ENCODE measurements at places on chromosomes 2 and 18. TPM values are rescaled to one million over a fixed set of nuclear protein-coding genes. Genes with fewer than 3 reads are reported as not detected.
A peak's percentile ranks its signal among the peaks of the same experiment; 100 is the strongest.

KLHL14 gene
- polyA plus RNA-seq, result 14.6 TPM

DIPK1C gene
- not detected for polyA plus RNA-seq

POMC gene
- 8.8 TPM for polyA plus RNA-seq

EVX2 gene
- not detected for polyA plus RNA-seq

THSD7B gene
- 0.02 TPM for polyA plus RNA-seq

FBXO48 gene
- polyA plus RNA-seq, result 0.72 TPM

SLC40A1 gene
- 116 TPM for polyA plus RNA-seq

RGPD3 gene
- polyA plus RNA-seq, result 0.07 TPM

- DNase-seq, result no peak
Measured at GRCh38 chr2:46937471-46937901, 21.9 kb upstream of the MCFD2 start.

DNA sequence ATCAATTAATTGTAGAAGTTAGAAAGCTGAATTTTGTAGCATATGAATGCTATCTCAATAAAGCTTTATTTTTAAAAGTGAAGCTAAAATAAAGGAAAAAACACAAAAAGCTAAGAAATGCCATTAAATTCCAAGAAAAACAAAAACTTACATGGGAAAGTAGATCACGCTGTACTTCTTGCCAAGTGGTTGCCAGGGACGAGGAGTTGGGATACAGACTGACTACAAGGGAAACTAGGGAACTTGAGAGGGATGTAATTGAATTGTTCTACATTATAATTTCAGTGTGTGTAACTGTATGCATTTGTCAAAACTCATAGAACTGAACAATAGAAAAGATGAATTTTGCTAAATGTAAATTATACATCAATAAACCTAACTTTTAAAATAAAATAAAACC lies 108.1 kb downstream of the DYM start:
- DNase-seq, result no peak

DNA sequence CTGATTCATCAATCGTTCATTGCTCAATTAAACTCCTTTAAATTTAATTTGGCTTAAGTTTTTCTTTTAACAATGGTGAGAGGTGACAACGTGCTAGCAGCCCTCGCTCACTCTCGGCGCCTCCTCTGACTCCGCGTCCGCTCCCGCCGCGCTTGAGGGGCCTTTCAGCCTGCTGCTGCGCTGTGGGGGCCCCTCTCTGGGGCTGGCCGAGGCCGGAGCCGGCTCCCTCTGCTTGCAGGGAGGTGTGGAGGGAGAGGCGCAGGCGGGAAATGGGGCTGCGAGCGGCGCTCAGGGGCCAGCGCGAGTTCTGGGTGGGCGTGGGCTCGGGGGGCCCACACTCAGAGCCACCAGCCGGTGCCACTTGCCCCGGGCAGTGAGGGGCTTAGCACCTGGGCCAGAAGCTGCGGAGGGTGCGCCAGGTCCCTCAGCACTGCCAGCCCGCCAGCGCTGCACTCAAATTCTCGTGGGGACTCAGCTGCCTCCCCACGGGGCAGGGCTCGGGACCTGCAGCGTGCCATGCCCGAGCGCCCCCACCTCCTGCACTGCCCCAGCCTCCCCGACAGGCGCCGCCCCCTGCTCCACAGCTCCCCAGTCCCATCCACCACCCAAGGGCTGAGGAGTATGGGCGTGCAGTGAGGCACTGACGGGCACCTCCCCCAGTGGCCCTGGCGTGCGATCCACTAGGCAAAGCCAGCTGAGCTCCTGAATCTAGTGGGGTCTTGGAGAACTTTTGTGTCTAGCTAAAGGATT lies 19.6 kb downstream of the ANKMY1 start:
- DNase-seq, result peak; percentile 57

GRCh38 chr2:132577686-132578085 lies 92.3 kb downstream of the LYPD1 start:
- no peak for DNase-seq

DNA sequence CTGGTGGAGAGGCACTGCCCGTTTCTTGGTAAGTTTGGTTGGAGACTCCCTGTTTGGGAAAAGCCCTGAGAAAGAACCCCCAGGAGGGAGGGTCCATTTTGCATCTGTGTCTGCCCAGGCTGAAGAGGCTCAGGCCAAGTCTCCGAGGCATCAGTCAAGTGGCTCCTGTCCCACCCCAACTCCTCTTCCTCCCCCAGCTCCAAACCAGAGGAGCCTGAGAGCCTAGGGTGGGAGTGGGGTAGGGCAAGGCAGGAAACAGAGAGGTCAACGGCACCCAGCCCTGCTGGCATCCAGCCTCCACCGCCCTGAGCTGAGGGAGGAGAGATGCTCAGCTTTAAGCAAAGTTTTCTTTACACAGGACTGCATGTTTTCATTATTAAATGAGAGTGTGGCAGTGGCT lies 38.2 kb downstream of the CYP27C1 start:
- DNase-seq, result peak; percentile 54

Data from spleen (tissue), 13 donors.